ENCODE measurements at places on chromosomes 11 and 22.

DNA sequence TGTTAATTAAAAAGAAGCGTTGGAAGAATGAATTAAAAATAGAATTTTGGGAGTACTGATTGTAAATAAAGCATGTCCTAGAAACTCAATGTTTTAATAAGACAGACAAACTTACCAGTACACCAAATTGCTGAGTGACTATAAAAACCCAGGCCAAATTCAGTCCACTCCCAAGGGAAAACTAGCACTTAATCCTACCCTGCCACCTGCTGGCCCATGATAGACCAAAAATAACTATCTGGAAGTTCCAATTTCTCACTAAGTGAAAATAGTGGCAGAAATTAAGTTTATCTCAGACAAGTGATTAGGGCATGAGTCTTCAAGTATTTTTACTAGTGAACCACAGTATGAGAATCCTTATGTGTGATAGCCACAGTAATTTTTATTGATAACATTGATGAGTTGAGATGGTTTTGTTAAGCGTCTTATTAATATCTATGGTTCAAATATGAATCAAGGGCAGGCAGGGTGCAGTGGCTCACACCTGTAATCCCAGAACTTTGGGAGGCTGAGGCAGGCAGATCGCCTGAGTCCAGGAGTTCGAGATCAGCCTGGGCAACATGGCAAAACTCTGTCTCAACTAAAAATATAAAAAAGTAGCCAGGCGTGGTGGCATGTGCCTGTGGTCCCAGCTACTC is 9.8 kb upstream of the DDX10 start:
- DNase-seq = no peak

DNA sequence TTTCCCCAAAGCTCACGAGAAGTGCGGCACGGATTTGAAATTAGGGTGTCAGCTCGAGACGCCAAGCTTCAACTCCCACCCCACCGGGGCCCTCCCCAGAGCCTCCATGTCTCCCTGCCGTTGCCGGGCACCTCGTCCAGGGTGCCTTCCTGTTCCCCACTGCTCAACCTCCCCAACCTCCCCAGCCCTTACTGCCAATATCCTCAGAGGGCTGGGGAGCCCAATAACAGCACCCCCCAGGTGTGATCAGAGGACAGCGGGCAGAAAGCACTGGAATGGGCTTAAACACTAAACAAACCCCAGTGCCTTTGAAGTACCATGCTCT is 1336.4 kb downstream of the TBC1D22A start:
- no peak for DNase-seq

DNA sequence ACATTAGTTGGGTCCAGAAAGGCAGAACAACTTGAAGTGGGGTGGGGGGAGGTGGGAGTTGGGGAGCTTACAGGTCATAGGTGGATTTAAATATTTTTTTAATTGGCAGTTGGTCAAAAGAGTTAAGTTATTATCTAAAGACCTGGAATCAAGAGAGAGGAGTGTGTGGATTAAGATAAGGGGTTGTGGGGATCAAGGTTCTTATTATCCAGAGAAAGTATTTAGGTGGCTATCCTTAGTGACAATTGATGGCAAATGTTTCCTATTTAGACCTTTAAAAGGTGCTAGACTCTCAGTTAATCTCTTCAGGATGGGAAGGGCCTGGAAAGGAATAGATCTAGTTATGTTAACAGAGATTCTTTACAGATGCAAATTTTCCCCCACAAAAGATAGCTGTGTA is 120.7 kb upstream of the OR9Q1 start:
- DNase-seq = no peak

DNA sequence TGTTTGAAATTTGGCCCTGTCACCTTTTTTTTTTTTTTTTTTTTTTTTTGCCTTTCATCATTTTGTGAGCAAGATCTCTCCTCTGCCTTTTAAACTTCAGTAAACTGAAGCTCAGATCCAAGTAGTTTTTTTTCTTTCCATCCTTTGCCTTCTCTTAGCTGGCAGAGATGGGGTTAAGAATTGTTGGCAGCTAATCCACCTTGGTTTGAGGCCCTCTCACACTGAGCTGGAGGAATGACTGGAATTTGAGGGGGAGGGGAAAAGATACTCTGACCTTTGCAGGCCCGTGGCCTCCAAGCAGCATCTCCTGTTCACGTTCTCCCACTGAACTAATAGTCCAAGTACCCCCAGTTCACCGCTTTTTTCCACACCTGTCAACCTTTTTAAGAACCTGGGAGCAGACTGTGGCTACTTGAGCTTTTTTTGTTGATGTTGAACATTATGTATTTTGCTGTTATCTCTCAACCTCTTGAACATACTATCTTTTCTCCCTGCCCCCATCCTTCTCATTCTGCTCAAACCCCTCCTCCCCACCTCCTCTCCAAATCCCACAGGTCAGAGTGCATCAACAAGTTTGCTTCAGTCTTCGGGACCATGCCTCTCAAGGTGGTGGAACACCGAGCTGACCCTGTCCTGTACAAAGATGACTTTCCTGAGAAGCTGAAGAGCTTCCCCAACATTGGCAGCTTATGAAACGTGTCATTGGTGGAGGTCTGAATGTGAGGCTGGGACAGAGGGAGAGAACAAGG is 66.2 kb downstream of the ALX4 start:
- DNase-seq = no peak

GRCh38 chr22:19800306-19800705 is 39.7 kb downstream of the TBX1 start:
- no peak for DNase-seq

GRCh38 chr11:889687-890475 is 20.7 kb downstream of the CHID1 start:
- no peak for DNase-seq

- no peak for DNase-seq
Observed at GRCh38 chr11:11373934-11374333, 20.9 kb upstream of the CSNK2A3 start.

DNA sequence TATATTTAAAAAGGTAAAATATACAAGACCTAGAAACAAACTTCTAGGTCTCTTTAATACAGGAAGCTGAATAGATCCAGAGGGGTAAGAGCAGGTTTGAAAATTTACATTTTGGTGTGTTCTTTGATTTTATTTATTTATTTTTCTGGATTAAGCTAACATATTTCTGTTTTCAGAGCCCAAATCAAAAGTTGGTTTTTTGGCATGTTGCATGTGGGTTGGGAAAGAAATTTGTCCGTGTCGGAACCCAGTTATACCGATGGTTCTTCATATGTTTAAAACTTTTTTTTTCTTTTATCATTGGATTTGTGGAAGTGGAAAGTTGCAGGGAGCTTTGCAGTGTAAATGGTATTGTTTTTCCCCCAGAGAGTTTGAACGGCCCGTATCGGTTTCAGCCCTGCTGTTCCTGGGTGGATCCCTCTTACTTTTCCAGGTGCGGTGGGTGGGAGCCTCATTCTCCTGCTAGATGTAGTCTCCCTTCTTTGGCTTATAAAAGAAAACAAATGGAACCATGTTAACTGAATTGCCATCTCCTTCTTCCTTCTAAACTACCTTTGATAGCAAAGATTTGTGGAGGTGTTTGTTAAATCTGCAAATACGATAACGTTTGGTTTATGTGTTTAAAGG is 746 bp downstream of the CTNND1 start:
- no peak for DNase-seq

DNA sequence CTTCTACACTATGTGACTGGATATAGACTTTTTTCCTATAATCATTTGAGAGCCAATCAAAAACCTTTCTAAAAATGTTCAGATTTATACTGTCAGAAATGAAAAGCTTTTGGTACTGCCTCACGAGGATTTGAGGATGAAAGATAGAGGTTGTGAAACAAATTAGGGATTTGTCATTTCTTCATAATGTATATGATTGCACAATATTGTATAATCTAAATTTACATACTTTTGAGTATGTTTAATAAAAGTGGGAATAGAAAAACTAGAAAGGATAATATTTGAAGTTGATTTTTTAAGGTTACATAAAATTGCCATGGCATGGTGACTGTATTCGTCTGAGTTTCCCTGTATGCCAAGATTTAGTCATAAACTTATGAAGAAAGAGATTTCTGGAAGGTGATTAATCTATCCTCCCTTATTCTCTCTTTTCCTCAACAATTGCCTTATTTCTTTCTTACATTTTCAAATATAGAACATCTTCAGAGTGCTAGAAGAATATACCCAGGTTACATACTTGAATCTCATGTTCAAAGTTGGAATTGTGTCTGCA is 56.2 kb downstream of the CASP12 start:
- no peak for DNase-seq

DNA sequence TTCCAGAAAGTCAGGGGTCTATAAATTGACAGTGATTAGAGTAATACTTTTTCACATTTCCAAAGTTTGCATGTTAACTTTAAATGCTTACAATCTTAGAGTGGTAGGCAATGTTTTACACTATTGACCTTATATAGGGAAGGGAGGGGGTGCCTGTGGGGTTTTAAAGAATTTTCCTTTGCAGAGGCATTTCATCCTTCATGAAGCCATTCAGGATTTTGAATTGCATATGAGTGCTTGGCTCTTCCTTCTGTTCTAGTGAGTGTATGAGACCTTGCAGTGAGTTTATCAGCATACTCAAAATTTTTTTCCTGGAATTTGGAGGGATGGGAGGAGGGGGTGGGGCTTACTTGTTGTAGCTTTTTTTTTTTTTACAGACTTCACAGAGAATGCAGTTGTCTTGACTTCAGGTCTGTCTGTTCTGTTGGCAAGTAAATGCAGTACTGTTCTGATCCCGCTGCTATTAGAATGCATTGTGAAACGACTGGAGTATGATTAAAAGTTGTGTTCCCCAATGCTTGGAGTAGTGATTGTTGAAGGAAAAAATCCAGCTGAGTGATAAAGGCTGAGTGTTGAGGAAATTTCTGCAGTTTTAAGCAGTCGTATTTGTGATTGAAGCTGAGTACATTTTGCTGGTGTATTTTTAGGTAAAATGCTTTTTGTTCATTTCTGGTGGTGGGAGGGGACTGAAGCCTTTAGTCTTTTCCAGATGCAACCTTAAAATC is 5.3 kb downstream of the MALAT1 start:
- DNase-seq = no peak

DNA sequence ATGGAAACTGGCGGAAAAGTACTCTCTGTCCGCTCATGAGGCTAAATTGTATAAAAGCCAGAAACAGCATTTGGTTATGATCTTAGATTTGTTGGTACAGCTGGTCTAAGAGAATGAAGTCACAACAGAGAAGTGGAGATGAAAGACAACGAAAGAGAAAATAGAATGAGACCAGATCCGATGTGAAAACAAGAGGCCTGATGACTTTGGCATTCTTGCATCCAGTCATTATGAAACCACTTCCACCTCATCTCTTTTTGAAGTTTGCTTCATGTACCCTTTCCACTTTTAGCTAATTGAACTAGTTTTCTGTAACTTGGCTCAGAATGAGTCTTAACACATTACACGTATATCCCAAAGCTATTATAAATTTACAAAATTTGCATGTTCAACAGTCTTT is 1431.7 kb downstream of the LRRC4C start:
- DNase-seq = no peak

DNA sequence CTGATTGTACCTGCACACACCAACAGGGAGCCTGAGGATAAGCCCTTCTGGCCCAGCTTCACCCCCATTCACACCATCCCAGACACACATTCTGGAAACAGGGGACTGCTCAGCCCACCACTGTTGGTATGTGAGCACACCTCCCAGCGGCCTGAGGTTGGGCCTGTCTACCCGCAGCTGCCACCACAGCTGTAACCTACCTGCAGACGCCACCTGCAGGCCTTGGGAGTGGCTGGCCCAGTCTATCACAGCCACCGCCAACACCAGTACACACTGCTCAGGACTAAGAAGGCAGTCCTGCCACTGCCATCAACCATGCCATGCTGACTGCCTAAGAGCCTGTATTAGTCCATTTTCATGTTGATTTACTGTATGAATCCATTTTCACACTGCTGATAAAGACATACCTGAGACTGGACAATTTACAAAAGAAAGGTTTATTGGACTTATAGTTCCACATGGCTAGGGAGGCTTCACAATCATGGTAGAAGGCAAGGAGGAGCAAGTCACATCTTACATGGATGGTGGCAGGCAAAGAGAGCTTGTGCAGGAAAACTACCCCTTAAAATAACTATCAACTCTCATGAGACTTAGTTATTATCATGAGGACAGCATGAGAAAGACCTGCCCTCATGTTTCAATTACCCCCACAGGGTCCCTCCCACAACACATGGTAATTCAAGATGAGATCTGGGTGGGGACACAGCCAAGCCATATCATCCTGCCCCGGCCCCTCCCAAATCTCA is 30.6 kb downstream of the RSF1 start:
- no peak for DNase-seq

DNA sequence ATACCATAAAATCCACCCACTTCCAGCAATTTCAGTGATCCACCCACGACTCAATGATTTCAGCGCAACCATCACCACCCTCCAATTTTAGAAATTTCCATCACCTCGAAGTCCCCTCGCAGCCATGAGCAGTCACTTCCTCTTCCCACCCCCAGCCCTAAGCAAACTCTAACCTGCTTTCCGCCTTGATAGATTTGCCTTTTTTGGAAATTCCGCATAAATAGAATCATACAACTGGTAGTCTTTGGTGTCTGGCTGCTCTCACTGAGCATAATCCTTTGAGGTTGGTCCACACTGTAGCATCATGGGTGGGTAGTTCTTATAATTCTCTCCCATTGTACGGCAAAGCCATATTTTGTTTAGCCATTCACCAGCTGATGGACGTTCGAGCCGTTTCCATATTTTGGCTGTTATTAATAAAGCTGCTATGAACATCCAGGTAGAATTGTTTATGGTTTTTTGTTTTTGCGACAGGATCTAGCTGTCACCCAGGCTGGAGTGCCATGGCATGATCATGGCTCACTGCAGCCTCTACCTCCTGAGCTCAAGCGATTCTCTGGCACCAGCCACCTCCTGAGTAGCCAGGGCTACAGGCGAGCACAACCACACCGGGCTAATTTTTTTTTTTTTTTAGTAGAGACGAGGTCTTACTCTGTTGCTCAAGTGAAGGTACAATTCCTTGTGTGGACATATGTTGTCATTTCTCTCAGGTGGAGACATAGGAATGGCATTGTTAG is 16.0 kb downstream of the PIM3 start:
- DNase-seq = no peak

GRCh38 chr11:62556875-62557631 is 10.4 kb upstream of the AHNAK start:
- no peak for DNase-seq

- no peak for DNase-seq
Observed at GRCh38 chr22:37552524-37553163, 7.6 kb upstream of the CDC42EP1 start.

DNA sequence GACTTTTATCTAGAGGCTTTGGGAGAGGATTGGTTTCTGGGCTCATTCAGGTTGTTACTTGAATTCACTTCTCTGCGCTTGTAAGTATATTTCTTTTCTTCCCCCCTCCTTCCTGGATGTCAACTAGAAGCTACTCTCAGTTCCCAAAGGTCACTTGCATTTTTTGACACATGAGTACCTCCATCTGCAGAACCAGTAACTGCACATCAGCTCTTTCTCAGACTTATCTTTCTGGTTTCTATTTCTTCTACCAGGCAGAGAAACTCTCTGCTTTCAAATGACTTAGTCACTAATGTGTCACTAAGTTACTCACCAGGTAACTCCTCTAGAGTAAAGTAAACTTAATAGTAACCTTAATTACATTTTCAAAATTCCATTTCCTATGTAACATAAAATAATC is 773.0 kb upstream of the LUZP2 start:
- no peak for DNase-seq

- no peak for DNase-seq
Observed at GRCh38 chr11:6813656-6814055, 14.2 kb upstream of the OR6A2 start.

- no peak for DNase-seq
Observed at GRCh38 chr11:120911943-120912342, 112.0 kb upstream of the TBCEL start.

- no peak for DNase-seq
Observed at GRCh38 chr11:126029805-126030204, 32.9 kb downstream of the CDON start.
